Naive thymus-derived CD8-positive, alpha-beta T cell (primary cell): ENCODE measurements at places on chromosomes 2 and 18. TPM values are rescaled to one million over a fixed set of nuclear protein-coding genes. Genes with fewer than 3 reads are reported as not detected.

GRCh38 chr2:237290261-237290660, 123.7 kb downstream of the COL6A3 start:
- H3K36me3 ChIP-seq: peaks cover 5% of the 10 kb centered on the region
- peaks cover 9% of the 10 kb centered on the region for H3K4me1 ChIP-seq
- no peak overlapping the region for H3K4me3 ChIP-seq
- no peak overlapping the region for H3K27ac ChIP-seq
- DNase-seq: no peak

DNA sequence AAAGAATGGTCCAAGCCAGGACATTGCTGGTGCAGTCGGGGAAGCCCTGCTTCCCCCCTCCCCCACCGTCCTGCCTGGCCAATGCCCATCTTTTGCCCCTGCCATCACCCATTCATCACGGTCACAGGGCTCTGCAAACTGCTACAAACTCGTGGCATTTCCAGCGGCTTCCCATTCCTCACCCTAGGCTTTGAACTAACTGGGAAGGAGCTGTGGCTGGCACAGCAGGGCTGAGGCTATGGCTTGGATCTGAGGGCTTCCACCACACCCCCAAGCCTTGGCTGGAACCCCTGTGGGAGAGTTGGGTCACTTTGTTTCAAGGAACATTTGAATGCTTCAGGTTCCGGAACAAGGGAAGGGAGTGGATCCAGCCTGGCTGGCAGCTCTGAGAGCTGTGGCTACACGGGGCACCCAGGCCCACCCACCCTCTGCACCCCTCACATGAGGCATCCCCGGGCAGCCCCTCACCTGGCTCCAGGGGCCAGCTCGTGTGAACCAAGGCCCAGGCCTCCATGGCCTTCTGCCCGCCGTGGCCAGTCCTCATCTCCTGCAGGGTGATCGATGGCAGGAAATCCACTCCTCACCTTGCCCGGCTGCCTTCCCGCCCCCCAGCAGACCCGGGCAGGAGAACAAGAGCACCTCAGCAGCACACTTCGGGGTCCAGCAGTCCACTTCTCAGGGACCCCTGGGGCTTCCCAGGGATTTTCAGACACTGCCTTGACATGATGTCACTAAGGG, 58.8 kb upstream of the OTOS start:
- DNase-seq: no peak
- no peak overlapping the region for H3K4me3 ChIP-seq
- H3K27me3 ChIP-seq: peaks cover 17% of the 10 kb centered on the region
- H3K36me3 ChIP-seq: no peaks in the 10 kb centered on the region
- no peak overlapping the region for H3K27ac ChIP-seq

DNA sequence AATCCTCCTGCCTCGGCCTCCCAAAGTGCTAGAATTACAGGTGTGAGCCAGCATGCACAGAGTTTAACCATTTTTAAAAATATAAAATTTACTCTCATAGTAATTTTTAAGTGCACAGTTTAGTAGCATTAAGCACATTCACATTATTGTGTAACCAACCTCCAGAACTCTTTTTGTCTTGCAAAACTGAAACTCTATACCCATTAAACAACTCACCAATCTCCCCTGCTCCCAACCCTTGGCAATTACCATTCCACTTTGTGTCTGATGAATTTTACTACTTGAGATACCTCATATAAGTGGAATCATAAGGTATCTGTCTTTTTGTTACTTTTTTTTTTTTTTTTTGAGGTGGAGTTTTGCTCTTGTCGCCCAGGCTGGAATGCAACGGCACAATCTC, 112.5 kb downstream of the BMPR2 start:
- H3K4me3 ChIP-seq: no peak overlapping the region
- H3K4me1 ChIP-seq: no peaks in the 10 kb centered on the region
- DNase-seq: no peak

The TBR1 gene
- not detected for total RNA-seq

DNA sequence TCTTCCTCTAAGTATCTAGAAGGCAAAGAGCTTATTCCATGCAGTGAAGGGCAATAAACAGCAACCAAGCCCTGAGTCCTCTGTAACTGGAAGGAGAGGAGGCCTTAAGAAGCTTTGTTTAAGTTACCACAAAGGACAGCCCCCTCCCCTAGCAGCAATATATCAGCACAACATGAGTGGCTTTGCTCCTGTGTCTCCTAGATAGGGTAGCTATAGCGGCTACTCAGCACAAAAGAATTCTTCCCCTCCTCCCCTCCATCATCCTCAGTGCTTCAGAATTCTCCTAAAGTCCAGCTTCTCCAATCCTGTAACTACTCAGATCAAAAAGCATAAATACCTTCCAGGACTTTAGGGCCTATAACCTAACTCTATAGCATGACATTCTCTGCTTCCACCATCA, 16.5 kb downstream of the SUMO1 start:
- DNase-seq: no peak
- no peak overlapping the region for H3K4me3 ChIP-seq
- no peaks in the 10 kb centered on the region for H3K27me3 ChIP-seq
- H3K36me3 ChIP-seq: no peaks in the 10 kb centered on the region
- H3K4me1 ChIP-seq: peaks cover 36% of the 10 kb centered on the region
- H3K27ac ChIP-seq: peak overlapping the region; percentile 29

DNA sequence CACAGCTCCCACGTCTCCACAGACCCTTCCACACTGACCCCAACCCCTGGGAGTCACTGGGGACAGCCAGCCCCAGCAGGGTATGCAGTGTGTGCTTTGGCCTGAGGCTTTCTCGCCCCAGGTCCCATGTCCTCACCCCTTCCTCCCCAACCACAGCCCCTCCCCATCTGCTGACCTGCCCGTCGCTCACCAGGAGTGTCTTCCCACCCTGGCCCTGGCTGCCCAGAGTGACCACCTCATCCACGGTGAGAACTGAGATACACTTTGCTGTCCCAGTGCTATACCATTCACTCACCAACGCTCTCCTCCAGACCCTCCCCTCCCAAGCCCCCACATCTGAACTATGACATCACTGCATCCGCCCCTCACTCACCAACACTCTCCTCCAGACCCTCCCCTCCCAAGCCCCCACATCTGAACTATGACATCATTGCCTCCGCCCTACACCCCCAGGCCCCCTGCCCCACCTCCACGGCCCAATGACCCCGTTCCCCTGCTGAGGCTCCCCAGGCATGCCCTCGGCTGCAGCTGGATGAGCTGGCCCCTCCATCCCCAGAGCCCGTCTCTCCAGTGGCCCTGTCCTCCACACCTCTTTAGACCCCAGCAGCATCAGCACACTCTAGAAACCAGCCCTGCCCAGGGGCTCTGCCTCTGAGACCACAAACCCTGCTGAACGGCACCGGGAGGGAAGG, 55.2 kb downstream of the ANKMY1 start:
- DNase-seq: no peak
- H3K4me3 ChIP-seq: no peak overlapping the region
- H3K27ac ChIP-seq: no peak overlapping the region
- no peaks in the 10 kb centered on the region for H3K27me3 ChIP-seq

DNA sequence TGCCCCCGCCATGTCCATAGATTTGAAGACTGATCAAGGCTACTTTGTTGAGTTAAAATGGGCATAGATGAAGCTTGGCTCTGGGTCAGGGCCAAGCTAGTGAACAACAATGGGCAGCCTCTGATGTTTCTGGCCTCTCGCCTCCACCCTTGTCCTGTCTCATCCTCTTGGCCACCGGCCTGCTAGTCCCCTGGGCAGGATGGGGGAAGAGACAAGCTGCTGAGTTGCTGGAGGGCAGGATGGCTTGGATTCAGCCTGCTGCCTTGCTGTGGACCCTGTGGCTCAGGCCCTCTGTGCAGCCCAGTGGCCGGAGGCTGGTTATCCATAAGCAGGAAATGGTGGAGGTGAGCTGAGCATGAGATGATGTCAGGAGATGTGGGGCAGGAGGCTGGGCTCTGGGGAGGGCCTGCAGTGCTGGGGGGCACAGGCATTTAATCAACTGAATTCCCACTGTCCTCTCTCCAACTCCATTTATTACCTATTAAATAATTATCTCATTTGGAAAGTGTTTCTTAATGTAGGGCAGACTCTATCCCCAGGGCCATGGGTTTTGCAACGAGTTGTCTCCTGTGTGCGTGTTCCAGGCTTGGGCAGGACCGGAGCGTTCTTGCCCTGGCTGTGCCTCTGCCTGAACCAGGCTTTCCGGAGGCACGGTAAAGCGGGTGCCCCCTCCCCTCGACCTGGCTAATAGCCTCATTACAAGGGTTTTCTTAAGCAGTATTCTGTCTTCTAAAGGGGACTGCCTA, 122.9 kb downstream of the GLI2 start:
- no peak for DNase-seq
- H3K4me3 ChIP-seq: no peak overlapping the region
- H3K27ac ChIP-seq: no peak overlapping the region

The RAPGEF4 gene
- total RNA-seq: 1.8 TPM

- H3K27me3 ChIP-seq: no peaks in the 10 kb centered on the region
- H3K4me3 ChIP-seq: no peak overlapping the region
- no peaks in the 10 kb centered on the region for H3K36me3 ChIP-seq
- peaks cover 14% of the 10 kb centered on the region for H3K4me1 ChIP-seq
Observed at GRCh38 chr18:79579807-79580497, 99.7 kb upstream of the CTDP1 start.

DNA sequence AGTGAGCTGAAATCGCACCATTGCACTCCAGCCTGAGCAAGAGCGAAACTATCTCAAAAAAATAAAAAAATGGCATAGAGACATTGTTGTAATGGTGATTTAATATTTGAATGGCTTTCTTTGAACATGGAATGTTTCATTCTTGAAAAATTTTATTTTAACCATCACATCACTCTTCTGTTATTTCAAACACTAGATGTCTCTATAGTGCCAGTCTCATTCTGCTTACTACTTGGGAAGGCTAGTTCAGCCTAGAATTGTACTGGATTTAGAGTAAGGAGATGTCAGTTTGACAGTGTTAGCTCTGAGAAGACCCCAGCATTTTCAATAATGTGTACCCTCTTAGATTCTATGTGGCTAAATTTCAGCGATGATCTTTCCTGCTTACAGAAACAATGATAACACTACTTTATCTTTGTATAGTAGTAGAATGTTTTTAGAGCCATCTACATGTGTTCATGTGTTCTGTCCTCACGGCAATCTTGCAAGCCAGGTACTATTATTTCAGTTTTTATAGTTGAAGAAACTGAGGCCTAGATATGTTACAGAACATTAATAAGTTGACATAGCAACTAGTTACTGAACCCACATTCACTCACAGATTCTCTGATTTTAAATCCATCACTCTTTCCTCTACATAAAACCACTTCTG, 142.9 kb upstream of the ZSWIM2 start:
- DNase-seq: no peak
- no peak overlapping the region for H3K4me3 ChIP-seq
- H3K27me3 ChIP-seq: no peaks in the 10 kb centered on the region
- H3K36me3 ChIP-seq: no peaks in the 10 kb centered on the region
- H3K27ac ChIP-seq: no peak overlapping the region
- H3K4me1 ChIP-seq: no peaks in the 10 kb centered on the region

The C2orf80 gene
- not detected for total RNA-seq

DNA sequence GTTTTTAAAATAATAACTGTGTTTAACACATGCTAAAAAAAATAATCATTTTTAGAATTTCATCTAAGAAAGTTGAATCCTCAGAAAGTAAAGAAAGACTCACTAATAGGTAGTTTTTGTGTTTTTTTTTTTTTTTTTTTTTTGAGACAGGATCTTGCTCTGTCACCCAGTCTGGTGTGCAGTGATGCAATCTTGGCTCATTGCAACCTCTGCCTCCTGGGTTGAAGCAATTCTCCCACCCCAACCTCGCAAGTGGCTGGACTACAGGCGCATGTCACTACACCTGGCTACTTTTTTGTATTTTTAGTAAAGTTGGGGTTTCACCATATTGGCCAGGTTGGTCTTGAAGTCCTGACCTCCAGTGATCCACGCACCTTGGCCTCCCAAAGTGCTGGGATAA, 7.1 kb downstream of the CKAP2L start:
- H3K4me3 ChIP-seq: no peak overlapping the region
- no peak for DNase-seq
- no peak overlapping the region for H3K27ac ChIP-seq

DNA sequence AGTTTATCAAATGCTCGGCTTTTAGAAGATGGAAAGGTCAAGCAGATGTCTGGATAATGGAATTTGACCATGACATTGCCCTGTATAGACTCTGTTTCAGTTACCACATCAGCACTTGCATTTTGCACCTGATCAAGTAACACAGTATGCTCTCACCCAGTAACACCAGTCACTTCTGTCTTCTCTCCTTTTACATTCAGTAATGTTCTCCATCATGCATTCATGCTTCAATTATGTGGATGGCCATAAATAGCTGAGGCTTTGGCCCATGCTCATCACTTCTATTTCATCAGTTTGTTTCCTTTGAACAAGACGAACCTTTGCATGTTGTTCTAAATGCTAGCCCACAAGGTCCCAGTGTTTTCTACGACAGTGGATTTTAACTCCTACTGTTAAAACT, 322.9 kb upstream of the ACVR2A start:
- no peak for DNase-seq
- no peaks in the 10 kb centered on the region for H3K27me3 ChIP-seq
- no peak overlapping the region for H3K27ac ChIP-seq
- H3K4me3 ChIP-seq: no peak overlapping the region
- peaks cover 13% of the 10 kb centered on the region for H3K4me1 ChIP-seq

The AQP12A gene
- not detected for total RNA-seq

DNA sequence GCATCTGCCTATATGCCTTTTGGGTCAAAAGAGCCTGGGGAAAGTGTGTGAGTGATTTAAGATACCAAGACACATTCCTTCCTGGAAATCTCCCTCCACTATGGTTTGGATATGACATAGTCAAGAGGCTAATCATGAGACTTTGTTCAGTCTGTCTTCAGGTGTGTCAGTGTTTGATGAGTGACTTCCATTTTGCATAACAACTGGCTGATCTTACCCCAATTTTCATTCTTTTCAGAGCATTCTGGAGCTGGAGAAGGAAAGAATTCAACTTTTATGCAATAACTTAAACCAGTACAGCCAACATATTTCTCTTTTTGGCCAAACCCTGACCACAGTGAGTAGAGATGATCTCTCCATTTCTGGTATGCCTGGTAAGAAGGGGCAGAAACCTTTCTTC, 39.4 kb downstream of the SPC25 start:
- no peak overlapping the region for H3K4me3 ChIP-seq
- H3K27me3 ChIP-seq: no peaks in the 10 kb centered on the region
- peaks cover 2% of the 10 kb centered on the region for H3K4me1 ChIP-seq
- peaks cover 6% of the 10 kb centered on the region for H3K36me3 ChIP-seq
- no peak overlapping the region for H3K27ac ChIP-seq

The ITGB6 gene
- not detected for total RNA-seq

The KCNIP3 gene
- total RNA-seq: not detected

The HOXD3 gene
- total RNA-seq: not detected
